ENCODE measurements at places on chromosomes 3 and 15.

GRCh38 chr3:32076566-32076965 lies 29.9 kb upstream of the GPD1L start:
- DNase-seq: no peak

DNA sequence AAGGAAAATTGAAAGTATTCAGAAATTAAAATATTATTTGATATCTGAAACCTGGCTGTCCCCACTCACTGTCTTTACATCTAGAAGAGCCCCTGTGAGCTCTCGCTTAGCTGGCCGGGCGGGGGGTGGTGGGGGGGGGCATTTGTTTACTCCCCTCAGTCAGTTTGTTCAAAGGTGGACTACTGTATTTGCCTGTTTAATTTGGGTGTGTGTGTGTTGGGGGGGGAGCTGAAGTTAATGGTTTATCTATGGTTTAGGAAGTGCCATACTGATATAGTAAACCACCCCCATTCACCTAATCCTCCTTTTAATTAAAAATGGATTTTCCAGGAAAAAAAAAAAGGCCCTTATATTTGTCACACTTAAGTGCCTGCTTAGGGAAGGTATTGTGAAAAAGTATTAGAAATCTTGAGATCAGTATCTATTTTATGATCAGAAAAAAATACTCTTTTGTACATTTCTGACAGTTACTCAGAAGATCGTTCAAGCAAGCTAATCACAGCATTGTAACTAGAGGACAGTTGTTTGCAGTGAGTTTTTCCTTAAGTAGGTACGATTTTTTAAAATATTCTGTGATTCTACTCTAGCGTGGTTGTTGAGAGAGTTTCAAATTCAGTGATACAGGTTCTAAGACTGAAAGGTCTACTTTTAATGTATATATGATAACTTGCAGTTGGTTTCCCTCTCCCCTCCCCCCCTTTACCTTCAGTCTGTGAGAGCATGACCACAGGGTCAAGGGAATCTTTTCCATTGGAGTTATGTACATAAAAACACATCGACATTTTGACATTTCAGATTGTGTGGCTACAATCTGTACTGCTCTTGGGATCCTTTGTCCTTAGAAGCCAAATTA lies 8.5 kb downstream of the NR2F2 start:
- DNase-seq: no peak

DNA sequence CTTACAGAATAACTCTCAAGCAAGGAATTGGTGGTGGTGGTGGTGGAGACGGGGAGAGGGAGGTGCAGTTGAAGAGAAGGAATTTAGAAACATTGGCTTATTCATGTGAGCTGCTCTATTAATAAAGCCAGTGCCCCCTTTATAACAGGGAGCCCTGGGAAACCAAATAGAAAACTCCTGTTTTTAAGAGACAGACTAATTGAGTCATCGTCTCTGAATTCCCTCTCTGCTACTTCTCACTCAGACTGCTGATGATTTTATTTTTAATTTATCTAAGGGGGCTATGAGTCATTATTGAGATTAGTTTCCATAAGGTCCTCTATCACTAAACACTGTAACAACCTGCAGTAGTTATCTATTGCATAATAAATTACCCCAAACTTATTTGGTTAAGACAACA lies 145.9 kb upstream of the GALNT15 start:
- no peak for DNase-seq

DNA sequence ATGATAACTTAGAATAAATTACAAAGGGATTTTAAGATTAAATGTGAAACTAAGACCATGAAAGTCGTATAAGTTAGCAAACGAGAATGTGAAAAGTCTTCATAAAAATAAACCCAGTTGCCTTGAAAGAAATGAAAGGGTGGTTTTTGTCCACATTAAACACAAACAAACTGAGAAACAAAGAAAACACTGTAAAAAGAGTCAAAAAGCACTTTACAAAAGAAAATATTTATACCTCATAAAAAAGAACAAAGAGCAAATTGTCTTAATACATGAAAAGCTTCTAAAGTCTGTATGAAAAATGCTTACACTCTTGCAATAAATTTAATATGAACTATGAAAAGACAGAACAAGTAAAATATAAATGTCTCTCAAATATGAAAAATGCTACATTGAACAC lies 865.9 kb upstream of the CADM2 start:
- DNase-seq: no peak

- DNase-seq: no peak
These were observed 10.2 kb upstream of the GCSAM start for GRCh38 chr3:112143251-112143650.

DNA sequence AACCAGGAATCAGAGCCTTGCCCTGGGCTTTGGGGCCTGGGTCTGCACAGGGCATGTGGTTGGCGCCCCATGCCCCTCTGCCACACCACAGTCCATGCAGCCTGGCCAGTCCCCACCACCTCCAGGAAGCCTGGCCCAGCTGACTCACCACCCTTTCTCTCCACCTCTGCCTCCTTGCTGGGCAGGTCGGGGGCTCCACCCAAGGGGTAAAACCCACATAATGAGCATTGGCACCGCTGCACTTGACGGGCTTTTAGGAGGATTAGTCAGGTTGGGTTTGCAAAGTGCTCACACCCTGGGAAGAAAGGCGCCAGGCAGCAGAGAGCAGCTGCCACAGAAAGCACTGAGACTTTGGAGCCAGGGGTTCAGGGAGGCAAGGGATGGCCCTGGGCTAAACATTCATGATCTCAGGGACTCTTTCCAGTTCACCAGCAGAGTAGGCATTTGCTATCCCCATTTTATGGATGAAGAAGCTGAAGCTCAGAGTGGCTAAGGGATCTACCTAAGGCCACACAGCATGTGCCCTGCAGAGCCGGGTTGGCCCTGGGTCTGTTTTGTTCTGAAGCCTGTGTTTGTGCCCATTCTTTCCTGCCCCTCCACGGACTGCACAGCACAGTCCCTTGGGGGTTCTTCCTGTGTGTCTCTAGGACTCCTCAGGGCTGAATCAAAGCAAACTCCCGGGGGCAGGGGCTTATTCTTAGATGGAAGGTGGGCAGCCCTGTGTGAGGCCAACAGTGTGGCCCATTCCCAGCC lies 113.4 kb downstream of the ETFA start:
- no peak for DNase-seq

- DNase-seq: no peak
These were observed 55.4 kb upstream of the LRRFIP2 start for GRCh38 chr3:37229740-37230139.

- DNase-seq: no peak
These were observed 73.4 kb downstream of the PLXNA1 start for GRCh38 chr3:127056281-127056680.

GRCh38 chr3:10583798-10584708 lies 78.7 kb upstream of the ATP2B2 start:
- DNase-seq: no peak

- no peak for DNase-seq
These were observed 9.3 kb upstream of the ISLR2 start for GRCh38 chr15:74121039-74121438.

DNA sequence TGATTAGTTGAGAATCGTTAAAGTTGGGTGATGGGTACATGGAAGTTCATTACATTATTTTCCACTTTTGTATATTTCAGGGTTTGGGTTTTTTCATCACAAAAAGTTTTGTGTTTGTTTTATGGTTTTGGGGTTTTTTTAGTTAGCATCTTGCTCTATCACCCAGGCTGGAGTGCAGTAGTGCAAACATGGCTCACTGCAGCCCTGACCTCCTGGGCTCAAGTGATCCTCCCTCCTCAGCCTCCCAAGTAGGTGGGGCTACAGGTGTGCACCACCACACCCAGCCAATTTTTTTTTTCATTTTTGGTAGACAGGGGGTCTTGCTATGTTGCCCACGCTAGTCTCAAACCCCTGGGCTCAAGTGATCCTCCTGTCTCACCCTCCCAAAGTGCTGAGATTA lies 100.1 kb upstream of the CHD2 start:
- DNase-seq: no peak

DNA sequence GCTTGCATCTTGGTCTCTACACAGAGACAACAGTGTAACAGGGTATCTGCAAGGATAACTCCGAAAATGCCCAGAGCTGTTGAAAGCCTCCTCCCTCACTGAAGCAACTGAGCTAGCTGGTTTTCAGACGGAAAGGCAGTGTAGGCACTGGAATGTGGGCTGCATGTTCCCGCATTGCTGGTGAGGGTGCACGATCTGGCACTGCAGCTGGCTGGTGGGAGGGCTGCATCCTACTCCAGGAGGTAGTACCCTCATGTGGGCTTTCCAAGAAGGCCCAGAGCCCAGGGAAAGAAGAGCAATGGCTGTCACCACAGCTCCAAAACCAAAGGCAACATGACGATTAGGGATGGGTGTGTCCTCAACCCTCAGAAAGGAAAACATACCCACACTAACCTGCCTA lies 28.7 kb upstream of the RPS17 start:
- no peak for DNase-seq

DNA sequence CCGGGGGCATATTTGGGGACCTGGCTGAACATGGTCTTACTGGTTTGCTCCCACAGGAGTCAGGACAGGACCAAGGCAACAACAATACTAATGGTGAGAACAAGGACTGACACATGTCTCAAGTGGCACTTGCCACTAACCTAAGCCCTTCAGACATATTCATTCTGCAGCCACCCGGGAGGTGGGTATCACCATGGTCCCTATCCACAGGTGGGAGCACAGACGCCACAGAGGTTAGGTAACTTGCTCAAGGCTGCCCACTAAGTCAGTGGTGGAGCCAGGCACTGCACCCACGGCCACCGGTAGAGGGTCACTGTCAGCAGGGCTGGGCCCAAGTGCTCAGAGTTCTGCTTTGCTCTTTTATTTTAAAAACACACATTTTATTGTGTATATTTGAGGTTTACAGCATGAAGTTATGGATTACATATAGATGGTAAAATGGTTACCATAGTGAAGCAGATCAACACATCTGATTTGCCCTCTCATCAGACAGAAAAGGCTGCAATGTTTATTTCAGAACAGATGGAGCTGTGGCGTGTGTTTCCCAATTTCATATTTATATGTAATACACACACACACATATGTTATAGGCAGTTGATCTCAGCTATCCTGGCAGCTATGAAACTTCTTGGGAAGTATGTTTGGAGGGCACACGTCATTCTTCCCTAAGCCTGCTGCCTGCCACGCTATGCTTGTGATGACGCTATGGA lies 30.0 kb upstream of the SLC41A3 start:
- DNase-seq: no peak

DNA sequence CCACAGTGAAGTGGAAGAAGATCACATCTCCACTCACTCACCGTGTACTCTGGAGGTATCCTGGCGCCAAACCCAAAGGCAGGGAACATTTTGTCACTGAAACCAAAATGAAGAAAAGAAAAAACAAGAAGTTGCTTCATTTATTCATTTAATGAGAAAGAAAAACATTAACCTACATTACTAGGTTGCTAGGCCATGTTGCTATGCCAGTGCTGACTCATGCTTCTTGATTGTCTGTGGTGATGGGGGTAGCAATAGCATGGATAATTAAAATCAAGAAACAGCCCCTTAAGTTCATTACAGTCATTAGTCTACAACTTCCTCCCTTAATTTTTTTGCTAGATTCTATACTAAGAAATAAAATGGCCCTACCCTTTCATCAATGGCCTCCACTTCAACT lies 52.7 kb upstream of the MRPL3 start:
- no peak for DNase-seq

DNA sequence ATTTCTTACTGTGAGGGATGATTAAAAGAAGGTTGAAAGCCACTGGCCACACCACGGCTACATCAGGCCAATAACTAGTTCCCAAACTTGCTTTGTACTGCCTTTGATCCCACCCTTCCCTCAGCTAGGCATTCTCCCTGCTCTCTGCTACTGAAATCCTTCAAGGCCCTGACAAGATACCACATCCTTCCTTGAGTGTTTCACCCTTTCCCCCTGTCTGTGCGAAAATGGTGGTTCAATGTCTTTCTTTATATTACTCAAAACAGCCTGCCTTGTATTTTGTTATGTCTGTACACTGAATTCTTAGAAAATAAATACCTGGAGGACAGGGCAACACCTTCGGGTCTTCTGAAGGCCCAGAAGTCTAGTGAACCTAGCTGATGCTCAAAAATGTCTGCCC lies 932 bp upstream of the VPS8 start:
- DNase-seq: no peak

- no peak for DNase-seq
These were observed 52.9 kb downstream of the CCNL1 start for GRCh38 chr3:157107037-157107436.

GRCh38 chr3:124352149-124352539 lies 360.2 kb upstream of the ROPN1 start:
- DNase-seq: no peak

DNA sequence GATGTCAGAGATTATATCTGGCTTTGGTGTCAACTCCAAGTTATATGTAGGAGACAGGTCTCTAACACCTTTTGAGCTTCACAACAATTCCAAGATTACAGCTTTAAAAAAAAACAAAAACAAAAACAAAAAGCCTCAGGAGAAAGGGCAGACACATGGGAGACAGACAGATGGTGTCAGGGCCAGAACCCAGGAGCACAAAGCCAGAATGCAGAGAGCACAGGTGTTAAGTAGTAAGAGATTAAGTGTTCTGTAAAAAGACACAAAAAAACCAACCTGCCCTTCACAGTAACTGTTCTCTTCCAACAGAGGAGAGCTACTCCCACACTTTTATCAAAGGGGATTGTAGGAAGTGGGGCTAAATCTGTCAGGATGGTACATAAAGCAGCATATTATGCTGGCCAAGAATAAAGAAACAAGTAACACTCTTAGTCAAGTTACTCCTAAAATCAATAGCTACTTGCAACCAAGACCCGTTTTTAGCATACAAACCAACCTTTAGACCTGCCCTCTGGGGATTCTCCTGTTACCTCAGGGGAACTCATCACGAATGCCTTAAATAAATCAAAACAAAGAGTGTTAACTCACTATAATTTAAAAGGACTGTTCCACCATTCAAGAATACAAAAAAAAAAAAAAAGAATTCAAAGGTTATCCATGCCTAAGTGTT lies 5.9 kb downstream of the CPEB1 start:
- DNase-seq: no peak

DNA sequence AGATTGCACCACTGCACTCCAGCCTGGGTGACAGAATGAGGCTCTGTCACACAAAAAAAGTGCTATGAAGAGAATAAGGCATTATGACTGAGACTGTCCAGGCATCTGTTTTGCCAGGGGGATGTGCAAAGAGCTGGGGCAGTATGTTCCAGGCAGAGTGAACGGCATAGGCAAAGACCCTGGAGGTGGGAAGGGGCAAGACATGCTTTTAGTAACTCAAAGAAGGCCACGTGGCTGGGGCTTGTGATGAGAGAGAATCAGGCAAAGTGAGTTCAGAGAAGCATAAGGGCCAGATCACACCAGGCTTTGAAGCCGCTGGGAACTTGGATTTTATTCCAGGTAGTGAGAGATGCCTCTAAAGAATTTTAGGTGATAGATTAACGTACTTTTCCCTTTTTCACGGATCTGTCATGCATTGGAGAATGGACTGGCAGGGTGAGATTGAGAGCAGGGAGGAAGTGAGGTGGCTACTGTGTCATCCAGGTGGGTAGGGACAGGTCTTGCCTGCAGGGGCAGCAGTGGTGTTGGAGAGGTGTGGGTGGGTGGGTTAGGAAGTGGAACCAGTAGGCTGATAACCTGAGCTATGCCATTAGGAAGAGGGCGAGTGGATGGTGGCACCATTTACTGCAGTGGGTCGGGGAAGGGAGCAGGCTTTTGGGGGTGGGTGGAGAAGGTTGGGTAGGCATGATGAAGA lies 31.7 kb downstream of the ATP2B2 start:
- no peak for DNase-seq
